Activated CD4-positive, alpha-beta T cell treated with anti-CD3 and anti-CD28 coated beads for 48 hours (primary cell): ENCODE measurements at places on chromosomes 7 and 10.

DNA sequence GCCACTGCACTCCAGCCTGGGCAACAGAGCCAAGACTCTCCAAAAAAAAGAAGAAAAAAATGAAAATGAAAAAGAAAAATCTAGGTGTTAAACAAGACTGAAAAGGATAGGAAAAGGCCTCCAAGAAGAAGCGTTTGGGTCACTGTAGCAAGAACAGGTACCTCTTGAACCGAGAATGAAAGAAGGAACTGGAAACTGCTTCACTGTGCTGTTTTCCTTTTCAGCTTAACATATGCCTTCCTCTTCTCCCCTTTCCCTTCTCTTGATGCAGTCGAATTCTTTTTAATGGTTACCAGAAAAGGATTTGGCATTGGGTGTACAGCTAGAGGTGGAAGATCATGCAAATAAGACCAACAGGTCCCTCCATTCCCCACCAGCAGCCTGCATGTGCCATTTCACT, 28.1 kb downstream of the LRRC4 start:
- no peak for DNase-seq

- no peak for DNase-seq
Measured at GRCh38 chr10:4188406-4188805, 403.4 kb upstream of the KLF6 start.

DNA sequence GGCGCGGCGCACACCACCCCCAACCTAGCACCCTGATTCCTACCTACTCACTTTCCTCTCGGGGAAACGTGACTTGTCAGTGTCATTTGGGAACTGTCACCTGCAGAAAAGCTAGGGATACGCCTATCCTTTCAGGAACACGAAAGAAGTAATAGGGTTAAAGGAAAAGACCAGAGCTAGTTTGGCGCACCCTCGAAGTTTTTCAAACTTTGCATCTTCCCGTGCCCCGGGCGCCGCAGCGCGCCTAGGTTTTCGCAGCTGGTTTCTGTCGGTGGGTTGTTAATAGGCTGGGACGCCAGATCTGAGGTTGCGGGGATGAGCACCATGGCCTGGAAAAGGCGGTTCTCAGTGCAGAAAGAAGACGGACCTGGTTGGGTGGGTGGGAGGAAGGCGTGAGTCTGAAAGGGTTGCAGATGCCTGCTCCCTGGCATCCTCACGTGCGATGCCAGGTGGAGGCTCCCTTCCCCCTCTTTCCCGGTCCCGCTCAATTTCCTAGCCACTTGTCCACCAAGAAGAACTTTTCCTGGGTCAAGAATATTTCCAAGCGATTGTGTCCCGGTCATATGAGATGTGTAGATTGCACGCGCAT, 568 bp upstream of the MEOX2 start:
- DNase-seq: no peak

DNA sequence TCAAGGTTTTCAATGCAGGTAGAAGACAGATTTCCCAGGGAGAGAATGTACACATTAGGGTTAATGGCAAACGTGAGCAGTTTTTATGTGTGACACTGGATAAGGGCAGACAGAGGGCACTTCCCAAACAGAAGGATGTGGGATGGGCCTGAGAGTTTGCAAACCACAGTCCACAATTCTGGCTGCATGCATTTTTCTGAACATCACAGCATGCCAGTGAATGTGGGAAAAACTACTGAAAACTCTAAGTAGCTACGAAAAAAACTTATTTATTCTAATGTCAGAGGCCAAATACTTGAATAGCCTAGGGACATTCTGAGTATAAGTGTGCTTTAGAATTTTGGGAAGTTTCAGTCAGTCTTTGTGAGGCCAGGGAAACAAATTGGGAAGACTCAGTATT, 145.9 kb downstream of the NRCAM start:
- no peak for DNase-seq

GRCh38 chr7:82542665-82543064, 99.1 kb upstream of the CACNA2D1 start:
- no peak for DNase-seq

DNA sequence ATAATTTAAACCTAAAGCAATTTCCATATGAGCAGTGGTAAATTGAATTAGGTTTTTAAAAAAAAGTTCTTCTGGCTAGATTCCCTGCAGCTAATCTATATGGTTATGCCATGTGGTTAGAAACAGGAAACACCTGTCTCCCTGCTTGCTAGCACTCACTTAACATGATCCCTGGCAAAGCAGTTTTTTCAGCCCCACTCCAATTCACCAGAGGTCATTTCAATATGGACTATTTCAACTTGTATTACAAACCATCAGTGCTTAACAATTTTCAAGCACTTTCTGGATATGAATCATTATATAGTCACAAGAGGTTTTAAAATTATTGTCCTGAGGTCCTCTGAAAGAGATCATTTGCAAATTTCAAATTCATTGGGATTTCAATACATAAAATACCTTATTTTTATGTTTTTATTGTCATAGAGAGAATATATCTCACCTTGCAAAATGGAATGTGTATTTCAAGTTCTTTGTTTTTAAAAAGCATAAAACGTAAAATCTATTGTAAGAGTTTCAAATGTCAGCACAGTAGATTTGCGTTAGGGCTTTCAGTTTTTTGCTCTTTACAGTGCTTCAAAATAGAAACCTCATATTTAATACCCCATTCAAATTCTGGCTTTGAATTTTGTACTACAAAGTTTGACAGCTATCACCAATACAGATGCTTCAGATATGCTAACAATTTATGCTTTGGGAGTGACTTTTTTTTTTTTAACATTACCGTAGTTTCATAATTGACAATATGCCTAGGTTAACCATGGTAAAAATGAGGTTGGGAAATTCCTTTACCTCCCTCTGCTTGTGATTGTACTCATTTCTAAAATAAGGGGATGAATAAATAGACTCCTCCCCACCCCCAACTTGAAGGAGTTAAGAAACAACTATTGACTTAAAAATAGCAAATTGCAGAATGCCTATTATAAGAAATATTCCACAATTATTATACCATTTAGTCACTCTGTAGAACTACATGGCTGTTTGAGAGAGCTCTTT, 117.5 kb upstream of the HGF start:
- no peak for DNase-seq

DNA sequence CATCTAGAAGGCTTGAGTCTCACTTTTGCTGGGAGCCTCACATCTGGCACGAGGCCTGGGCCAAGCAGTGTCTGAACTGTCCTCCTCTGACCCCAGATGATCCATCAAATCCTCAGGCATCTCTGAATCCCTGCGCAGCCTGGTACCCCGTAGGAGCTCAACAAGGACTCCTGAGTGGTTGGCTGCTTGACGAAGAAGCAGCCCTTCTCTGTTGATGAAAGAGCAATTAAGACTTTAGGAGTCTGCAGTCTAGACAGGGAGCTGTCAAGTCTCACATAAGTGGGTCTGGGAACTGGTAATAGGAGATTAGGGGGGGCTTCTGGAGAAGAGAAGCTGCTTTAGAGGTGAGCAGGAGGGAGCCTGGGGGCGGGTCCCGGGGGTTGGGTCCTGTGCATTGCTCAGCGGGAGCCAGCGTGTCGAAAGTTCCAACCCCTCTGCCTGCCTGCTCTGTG, 326.0 kb downstream of the RPS24 start:
- DNase-seq: no peak

DNA sequence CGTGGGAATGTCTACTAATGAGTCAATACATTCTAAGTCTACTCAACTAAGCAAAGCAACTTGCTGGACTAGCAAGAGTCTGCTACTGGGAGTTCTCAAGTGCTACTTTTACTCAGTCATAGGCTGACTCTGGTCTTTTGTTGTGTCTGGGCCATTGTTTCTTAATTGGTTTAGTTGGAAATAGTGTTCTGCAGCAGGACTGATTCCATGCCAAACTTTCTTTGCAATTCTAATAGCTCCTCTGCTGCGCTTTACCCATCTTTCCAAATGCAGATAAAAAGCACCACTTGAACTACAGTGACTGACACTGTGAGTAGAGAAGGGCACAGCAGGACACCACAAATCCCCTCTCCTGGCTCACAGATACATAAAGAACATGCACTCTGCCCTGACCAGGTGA, 125.7 kb downstream of the CD36 start:
- no peak for DNase-seq

- no peak for DNase-seq
Measured at GRCh38 chr7:24718977-24719491, 38.2 kb downstream of the GSDME start.

DNA sequence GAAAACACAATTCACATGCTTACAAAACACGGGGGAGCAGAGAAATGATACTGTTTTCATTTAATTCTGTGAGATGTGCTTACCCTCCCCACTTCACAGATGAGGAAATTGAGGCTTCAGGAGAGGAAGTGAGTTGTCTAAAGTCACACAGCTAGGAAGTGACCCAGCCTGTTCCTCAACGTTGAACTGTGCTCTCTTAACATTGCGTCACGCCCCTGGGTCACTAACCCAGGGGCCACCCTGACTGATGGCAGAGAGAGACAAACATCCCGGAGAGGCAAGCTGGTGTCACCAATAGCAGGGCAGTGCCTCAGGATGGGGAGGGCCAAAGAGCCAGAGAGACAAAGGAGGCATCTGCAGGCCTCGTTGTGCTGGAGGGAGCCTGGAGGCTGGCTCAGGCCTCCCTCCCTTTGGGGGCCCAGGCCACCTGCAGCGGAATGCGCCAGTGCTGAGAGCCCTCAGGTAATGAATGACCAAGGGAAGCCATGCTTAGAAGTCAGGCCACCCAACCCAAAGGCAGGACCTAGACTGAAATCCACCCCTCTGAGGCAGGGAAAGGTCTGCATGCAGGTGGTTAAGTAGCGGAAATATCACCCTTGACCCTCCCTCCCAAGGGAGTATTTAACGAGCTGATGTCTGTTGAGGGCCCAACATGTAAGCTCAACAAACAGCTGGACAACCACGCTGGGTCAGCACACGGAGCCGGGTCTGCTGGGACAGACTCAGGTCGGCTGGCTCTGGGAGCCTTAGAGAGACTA, 81.3 kb downstream of the C10orf105 start:
- no peak for DNase-seq

- DNase-seq: no peak
Measured at GRCh38 chr7:108385834-108386422, 70.3 kb downstream of the NRCAM start.

DNA sequence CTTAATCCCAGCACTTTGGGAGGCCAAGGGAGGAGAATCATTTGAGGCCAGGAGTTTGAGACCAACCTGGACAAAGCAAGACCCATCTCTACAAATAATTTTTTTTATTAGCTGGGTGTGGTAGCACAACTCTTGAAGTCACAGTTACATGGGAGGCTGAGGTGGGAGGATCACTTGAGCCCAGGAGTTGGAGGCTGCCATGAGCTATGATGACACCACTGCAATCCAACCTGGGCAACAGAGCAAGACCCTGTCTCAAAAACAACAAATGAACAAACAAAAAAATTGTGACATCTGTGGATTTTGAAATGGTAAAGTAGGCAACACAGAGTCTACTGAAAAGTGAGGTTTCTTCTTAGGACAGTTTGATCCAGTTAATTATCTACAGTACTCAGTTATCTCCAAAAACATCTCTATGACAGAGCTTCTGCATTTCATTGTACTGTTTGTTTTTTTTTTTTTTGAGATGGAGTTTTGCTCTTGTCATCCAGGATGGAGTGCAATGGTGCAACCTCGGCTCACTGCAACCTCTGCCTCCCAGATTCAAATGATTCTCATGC, 3.3 kb upstream of the ANKRD61 start:
- no peak for DNase-seq

DNA sequence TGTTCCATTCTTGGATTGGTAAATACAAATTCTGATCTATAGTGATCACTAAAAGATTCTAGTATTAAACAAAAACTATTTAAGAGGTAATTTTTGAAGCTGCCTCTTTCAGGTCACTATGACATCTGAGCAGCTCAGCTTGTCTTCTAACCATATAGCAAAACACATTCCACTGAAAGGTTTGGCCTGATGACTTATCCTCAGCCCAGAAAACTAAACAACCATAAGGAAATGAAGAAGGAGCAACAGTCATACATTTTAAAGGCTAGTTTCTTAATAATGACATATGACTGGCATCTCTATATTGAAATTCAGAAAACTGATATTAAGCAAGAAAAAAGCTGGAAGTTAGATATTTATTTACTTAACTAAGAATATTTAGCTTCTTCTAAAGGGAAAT, 24.6 kb downstream of the NT5C2 start:
- no peak for DNase-seq

- DNase-seq: no peak
Measured at GRCh38 chr7:70497793-70498192, 634.2 kb upstream of the GALNT17 start.

DNA sequence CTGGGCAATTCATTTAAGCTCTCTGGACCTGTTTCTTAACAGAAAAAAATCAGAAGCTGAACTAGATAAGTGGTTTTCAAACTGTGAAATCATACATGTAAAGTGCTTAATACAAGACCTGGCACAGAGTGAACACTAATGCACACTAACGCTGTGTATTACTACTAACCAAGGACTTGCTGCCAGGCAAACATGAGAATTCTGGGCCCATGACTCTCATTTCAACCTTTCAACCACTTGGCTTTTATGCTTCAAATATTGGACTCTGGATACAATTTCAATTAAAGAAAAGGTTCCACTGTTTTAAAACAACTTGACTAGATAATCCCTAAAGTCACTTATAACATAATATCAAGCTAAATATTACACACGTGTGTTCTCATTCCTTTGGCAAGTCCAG, 73.4 kb downstream of the SRPK2 start:
- DNase-seq: no peak

- DNase-seq: no peak
Measured at GRCh38 chr10:12299222-12299965, 50.0 kb upstream of the CAMK1D start.

DNA sequence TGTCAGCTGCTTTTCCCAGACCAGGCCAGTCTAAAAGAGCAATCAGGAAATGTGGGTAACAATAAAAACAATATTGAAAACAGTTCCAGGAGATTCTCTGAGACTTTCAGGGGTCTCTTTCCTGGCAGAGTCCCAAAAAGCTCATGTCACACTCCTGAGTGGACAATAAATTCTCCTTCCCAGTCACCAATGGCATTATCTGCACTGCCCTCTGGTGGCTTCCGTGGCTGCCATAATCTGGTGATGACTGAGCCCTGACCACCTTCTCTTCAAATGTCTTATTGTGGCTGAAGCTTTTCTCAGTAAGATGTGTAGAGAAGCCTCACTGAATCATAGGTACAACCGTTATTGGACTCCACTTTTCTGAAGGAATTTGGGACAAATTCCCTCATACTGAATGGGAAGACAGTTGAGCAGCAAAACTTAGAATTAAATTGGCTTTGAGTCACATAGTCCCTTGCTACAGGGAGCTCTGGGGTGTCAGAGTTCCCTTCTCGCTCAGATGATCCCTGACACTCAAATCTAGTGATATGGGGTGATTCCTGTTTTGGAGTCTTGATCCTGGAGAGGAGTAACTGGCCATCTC, 24.4 kb upstream of the ASAH2 start:
- peak; percentile 48 for DNase-seq

DNA sequence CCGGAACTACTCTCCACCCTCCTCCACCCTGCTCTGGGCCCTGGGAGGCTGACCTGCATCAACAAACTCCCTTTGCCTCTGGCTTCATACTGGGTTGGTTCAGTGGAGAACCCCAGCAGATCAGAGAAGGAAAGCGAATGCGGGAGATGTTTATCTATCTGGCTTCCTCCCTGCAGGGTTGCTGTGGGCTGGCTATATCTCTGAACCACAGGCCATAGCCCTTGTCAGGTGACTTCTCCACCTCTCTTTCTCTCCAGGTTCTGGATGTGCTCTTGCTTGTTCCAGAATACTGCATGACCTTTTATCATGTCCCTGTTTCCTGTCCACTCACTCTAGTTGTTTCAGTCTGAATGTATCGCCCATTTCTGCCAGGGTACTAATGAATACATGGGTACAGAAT, 51.7 kb upstream of the IFRD1 start:
- DNase-seq: no peak

- no peak for DNase-seq
Measured at GRCh38 chr10:117533507-117534281, 8.9 kb upstream of the EMX2 start.
